LHCN-M2 (cell line): ENCODE measurements at places on chromosomes 13 and 19. TPM values are rescaled to one million over a fixed set of nuclear protein-coding genes. Genes with fewer than 3 reads are reported as not detected.

Gene TTC9B
- total RNA-seq, result not detected in 2 replicates

Gene ZNF415
- total RNA-seq, result 2.4 and 2.9 TPM in 2 replicates

Gene RNF225
- 0.29 TPM in 1 of 2 replicates, not detected in the other for total RNA-seq

Gene GPR12
- not detected in 2 replicates for total RNA-seq

Gene LYPD5
- total RNA-seq, result not detected in 2 replicates

Gene PDE4C
- total RNA-seq, result 0.17 and 0.26 TPM in 2 replicates

Gene TEX29
- total RNA-seq, result not detected in 2 replicates

Gene HSPB6
- 0.29 TPM in 1 of 2 replicates, not detected in the other for total RNA-seq

Gene PPP1R13L
- 0.64 and 0.92 TPM in 2 replicates for total RNA-seq

Gene CYP2A7
- not detected in 2 replicates for total RNA-seq

Gene FAM174C
- total RNA-seq, result 51.8 and 64.4 TPM in 2 replicates

Gene EDNRB
- total RNA-seq, result 1.7 and 2.1 TPM in 2 replicates

GRCh38 chr19:34313188-34313587 is 51.8 kb upstream of the GPI start:
- peak; percentile 92 for DNase-seq

- DNase-seq, result no peak
Measured at GRCh38 chr13:21018220-21018619, 43.2 kb downstream of the LATS2 start.

- DNase-seq, result no peak
Measured at GRCh38 chr13:39284801-39285388, 246.6 kb downstream of the NHLRC3 start.

GRCh38 chr13:45691667-45692066 is 10.5 kb upstream of the CBY2 start:
- DNase-seq, result no peak

- no peak for DNase-seq
Measured at GRCh38 chr19:41638641-41639081, 11.8 kb upstream of the CEACAM4 start.

GRCh38 chr19:947090-947706 is 21.4 kb downstream of the ARID3A start:
- no peak for DNase-seq

GRCh38 chr19:6048793-6049405 is 61.4 kb downstream of the RFX2 start:
- DNase-seq, result peak; percentile 62

- no peak for DNase-seq
Measured at GRCh38 chr13:26541041-26541440, 16.4 kb upstream of the WASF3 start.

DNA sequence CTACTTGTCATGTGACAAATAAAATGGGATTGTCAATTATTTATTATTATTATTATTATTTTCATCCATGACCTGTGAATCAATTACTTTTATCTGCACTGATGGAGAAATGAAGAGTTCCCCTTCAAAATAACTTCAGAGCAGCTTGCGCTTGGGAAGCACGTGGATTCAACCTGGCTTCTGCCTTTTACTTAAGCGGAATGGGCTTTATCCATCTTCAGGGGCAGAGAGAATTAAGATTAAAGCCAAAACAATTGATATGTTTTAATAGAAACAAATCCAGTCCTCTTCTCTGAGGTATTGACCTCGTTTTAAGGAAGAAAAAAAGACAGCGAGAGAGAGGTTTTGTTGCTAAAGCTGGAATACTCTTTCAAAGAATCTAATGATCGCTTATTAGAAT is 876 bp downstream of the SACS start:
- DNase-seq, result no peak

- no peak for DNase-seq
Measured at GRCh38 chr13:36173571-36174322, 40.6 kb downstream of the SOHLH2 start.

- no peak for DNase-seq
Measured at GRCh38 chr13:87128491-87128890, 542.7 kb upstream of the SLITRK5 start.

GRCh38 chr19:13047374-13047773 is 52.1 kb downstream of the NFIX start:
- no peak for DNase-seq

DNA sequence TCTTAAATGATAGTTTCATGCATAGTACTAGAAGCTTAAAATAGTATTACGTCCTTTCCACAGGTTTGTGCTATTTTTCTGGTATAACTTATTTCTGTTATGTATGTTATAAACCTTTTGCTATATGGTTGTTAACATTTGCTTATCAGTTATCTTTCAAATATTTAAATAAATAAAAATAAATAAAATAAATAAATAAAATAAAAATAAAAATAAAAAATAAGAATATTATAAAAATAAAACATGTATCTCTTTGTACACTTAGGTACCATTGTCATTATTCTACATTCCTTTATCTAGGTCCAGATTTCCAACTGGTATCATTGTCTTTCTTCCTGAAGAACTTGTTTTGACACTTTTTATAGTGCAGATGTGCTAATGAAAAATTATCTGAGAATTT is 1310.4 kb upstream of the SLC10A2 start:
- no peak for DNase-seq

GRCh38 chr19:37468961-37469777 is at the start of gene ZNF570:
TSS of gene ZNF570 (plus strand) at chr19:37469356. CDS start at chr19:37470355, 999 bp downstream.
- DNase-seq, result peak; percentile 87

DNA sequence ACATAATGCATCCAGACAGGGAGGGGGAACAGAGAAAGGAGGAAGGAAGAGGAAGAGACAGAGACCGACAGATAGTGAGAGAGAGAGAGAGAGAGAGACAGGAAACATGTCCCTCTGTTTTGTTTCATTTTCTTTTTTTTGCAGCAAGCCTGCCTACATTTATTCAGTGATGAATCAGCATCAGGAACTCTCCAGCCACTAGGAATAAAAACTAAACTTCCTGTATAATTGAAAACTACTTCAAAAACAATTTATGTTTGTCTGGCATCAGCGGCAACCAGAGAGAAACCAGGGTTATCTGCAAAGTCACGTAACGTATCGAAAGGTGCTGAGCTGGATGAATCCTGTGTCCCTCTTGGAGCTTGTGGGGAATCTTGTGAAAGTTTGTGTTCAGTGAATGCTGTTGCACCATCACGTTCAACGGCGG is 148.6 kb upstream of the SOX21 start:
- no peak for DNase-seq

GRCh38 chr13:25252225-25252624 is 35.1 kb downstream of the MTMR6 start:
- no peak for DNase-seq

DNA sequence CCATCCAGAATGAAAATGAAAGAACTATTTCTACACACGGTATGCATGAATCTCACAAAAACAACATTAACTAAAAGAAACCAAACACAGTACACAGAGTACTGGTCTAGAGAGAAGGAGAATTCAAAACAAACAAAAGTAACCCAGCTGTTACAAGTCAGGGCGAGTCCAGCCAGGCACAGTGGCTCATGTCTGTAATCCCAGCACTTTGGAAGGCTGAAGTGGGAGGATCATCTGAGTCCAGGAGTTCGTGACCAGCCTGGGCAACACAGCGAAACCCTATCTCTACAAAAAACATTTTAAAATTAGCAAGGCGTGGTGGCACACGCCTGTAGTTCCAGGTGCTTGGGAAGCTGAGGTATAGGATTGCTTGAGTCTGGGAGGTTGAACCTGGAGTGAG is 1.7 kb upstream of the PSMC4 start:
- peak; percentile 69 for DNase-seq

DNA sequence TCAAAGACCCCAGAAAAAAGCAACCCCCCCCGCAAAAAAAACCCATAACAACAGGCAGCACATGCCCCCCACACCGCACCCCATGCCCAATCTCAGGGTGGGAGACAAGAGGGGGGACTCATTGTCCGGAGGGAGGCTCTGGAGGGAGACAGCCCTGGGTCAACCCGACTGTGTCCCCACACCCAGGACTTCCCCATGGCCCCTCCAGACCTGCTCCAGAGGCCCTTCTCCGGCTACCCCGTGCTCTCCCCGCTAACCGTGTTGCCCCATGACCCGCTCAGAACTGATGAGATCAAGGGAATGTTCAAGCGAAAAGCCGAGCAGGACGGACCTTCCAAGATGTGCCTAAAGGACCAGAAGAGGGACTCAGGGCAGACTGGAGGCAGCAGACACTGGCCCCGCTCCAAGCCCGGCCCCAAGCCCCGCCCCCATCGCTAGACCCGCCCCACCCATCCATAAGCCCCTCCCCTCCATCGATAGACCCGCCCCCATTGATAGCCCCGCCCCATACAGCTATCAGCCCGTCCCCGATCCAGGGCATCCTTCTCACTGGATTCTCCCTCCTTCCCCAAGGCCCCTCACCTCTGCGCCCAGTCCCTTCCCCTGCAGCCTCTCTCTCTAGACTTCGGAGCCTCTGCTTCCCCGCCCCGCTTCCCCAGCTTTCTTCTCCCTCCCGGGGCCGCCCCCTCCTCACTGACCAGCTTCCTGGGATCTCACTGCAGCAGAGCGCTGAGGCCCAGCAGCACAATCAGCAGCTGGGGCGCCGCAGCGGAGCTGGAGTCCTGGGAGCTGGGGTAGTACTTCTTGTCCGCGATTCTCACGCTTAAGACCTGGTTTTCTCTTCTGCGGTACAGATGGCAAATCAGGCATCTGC is 2.2 kb downstream of the BST2 start:
- DNase-seq, result no peak

DNA sequence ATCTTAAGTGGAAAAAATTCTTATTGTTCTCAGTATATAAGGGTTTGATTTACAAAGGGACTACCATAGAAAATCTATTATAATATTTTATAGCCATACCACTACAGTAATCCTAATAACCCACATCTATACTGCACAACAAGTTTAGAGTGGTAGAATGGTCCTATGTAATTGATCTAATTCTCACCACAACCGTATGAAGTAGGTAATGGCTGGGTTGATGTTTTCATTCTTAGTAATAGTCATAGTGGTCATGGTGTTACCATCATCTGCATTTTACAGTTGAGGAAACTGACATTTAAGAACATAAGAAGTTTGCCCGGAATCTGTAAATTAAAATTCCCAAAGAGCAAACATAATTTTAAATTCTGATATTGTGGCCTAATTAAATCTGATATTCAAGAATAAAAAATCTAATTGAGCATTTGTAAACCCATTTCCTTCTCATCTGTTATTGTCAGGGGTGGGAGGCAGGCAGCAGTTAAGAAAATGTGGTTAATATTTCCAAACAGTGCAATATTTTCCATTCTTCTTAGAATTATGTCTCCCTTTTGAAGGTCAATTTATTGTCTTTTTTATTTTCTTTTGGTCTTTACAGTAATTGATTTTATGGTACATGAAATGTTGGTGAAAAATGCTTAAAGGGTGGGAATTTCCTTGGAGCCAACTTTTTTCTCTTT is 65.6 kb downstream of the DHRS12 start:
- DNase-seq, result no peak

DNA sequence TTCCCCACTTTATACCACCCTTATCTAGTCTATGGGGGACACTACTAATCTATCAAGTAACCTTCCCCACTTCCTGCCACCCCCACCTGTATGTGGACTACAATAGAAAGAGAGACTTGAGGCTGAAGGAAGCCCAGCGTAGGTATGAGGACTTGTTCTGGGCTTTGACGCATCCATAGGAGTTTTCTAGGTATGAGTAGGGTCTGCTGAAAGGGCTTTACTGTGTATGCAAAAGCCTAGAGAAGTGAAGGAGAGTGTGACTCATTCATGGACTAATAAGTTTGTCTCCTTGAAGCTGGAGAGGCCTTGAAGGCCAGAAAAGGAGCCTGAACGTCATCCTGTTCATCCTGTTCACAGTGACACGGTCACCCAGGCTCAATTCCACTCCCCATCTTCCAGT is 21.8 kb downstream of the TINCR start:
- no peak for DNase-seq

- no peak for DNase-seq
Measured at GRCh38 chr13:59483501-59484145, 680.1 kb downstream of the DIAPH3 start.

DNA sequence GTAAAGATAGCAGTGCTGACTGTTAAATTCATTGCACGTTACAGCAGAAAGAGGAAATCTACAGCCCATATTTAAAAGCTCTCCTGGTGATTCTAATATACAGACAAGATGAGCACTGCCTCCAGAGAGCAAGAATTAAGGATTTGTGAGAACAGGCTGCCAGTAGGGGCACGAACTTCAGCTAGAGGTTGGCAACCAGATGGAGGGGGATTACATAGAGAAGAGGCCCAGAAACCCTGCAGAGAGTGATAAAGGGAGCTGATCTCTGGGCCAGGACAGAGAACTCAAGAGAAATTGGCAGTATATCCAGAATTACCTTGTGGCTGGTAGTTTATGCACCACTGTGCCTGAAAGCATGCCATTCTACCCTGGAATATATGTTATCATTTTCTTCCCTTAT is 144.8 kb downstream of the UFM1 start:
- DNase-seq, result no peak

DNA sequence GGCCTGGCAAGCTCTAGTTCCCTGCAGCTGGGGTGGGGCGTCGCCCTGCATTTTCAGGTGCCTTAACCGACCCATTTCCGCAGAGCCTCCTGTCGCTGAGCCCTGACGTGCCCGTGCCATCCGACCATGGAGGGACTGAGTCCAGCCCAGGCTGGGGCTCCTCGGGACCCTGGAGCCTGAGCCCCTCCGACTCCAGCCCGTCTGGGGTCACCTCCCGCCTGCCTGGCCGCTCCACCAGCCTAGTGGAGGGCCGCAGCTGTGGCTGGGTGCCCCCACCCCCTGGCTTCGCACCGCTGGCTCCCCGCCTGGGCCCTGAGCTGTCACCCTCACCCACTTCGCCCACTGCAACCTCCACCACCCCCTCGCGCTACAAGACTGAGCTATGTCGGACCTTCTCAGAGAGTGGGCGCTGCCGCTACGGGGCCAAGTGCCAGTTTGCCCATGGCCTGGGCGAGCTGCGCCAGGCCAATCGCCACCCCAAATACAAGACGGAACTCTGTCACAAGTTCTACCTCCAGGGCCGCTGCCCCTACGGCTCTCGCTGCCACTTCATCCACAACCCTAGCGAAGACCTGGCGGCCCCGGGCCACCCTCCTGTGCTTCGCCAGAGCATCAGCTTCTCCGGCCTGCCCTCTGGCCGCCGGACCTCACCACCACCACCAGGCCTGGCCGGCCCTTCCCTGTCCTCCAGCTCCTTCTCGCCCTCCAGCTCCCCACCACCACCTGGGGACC is 1.2 kb downstream of the ZFP36 start:
- DNase-seq, result no peak

DNA sequence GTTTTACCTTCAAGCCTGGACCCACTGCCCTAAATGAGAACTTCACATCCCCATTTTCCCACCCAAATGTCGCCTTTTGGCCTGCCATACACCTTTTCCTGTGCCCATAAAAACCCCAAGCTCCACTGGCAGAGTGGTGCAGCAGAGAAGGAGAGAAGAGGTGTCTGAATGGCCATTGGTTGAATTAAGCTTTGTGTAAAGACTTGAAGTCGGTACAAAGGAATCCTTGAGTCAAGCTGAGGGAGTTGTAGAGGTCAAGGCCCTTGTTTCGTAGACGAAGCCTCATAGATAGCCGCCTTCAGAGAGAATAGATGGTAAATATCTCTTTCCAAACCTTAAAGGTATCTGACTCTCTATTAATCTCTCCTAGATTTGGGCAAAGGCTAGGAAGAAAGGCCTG is 1479.2 kb upstream of the PRR20A start:
- DNase-seq, result no peak

- DNase-seq, result no peak
Measured at GRCh38 chr13:27353166-27353583, 71.2 kb upstream of the GTF3A start.

GRCh38 chr13:51267622-51268021 is 45.4 kb downstream of the FAM124A start:
- DNase-seq, result no peak

GRCh38 chr13:75870397-75870903 is 234.3 kb downstream of the LMO7 start:
- peak; percentile 54 for DNase-seq

GRCh38 chr13:64718116-64718515 is 2512.0 kb downstream of the PCDH9 start:
- DNase-seq, result no peak

- DNase-seq, result no peak
Measured at GRCh38 chr13:104414771-104415170, 1348.6 kb upstream of the SLC10A2 start.
